Karpas-422 (cell line): ENCODE measurements at places on chromosomes 13 and 19. TPM values are rescaled to one million over a fixed set of nuclear protein-coding genes. Genes with fewer than 3 reads are reported as not detected.

Gene CYP4F3
- total RNA-seq, result not detected in 2 replicates

- H3K27me3 ChIP-seq, result no peaks in the 10 kb centered on the region
- H3K27ac ChIP-seq, result no peak overlapping the region
- H3K36me3 ChIP-seq, result no peaks in the 10 kb centered on the region
- no peak overlapping the region for H3K4me3 ChIP-seq
- no peaks in the 10 kb centered on the region for H3K4me1 ChIP-seq
- no peak for DNase-seq
Measured at GRCh38 chr19:42872608-42873007, 6.9 kb downstream of the PSG1 start.

Gene TBXA2R
- 0.15 and 0.22 TPM in 2 replicates for total RNA-seq

GRCh38 chr19:12703046-12703445 is 6.6 kb upstream of the FBXW9 start:
- peaks cover 23% of the 10 kb centered on the region for H3K36me3 ChIP-seq
- no peak overlapping the region for H3K27ac ChIP-seq
- H3K4me3 ChIP-seq, result no peak overlapping the region
- H3K27me3 ChIP-seq, result no peaks in the 10 kb centered on the region
- DNase-seq, result peak; percentile 97

GRCh38 chr13:98393873-98394272 is 183.0 kb downstream of the STK24 start:
- H3K4me1 ChIP-seq, result no peaks in the 10 kb centered on the region
- H3K4me3 ChIP-seq, result no peak overlapping the region
- H3K27ac ChIP-seq, result no peak overlapping the region

DNA sequence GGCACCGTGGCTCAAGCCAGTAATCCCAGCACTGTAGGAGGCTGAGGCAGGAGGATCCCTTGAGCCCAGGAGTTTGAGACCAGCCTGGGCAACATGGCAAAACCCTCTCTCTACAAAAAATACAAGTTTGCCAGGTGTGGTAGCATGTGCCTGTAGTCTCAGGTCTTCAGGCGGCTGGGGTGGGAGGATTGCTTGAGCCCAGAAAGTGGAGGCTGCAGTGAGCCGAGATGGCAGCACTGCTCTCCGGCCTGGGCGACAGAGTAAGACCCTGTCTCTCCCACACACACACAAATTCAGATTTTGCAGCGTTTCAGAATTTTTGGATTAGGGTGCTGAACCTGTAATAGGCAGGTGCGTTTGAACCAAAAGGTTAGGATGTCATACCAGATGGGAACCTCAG is 2.2 kb downstream of the RPS11 start:
- H3K27ac ChIP-seq, result no peak overlapping the region
- DNase-seq, result no peak
- H3K36me3 ChIP-seq, result peaks cover 28% of the 10 kb centered on the region
- peaks cover 55% of the 10 kb centered on the region for H3K4me1 ChIP-seq
- H3K27me3 ChIP-seq, result no peaks in the 10 kb centered on the region

Gene ZNF581
- 119 and 128 TPM in 2 replicates for total RNA-seq

Gene MYO9B
- total RNA-seq, result 80.1 and 114 TPM in 2 replicates

DNA sequence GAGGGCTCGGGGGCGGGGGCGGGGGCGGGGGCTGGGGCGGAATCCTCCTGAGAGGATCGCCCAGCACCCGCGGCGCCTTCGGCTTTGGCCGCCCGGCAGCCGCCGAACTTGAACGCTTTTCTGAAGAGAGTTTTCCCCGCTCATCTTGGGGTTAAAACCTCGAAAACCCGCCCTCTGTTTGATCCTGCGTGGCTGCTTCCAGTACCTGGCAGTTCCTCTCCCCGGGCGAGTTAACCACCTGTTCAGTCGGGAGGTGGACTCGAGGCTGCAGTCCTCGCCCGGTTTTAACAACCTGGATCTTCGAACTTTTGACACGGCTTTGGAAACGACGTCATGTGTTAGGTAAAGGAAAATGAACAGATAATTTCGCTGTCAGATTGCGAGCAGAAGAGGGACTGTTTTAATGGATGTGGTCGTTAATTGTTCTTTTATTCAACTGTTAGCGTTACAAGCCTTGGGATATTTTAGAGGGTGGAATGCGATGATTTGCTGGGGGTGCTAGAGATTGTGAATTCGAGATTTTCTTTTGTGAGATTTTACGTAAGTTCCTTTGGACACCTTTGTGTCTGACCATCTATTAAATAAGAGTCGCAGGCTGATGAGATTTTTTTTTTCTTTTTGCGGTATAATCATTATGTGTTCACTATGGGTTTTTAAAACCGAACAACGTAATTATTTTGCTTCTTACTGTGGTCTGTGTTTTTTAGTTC is 1.0 kb downstream of the FNDC3A start:
- peaks cover 7% of the 10 kb centered on the region; the same call in 1 of the 2 replicates for H3K27me3 ChIP-seq
- H3K4me1 ChIP-seq, result peaks cover 43% of the 10 kb centered on the region
- H3K27ac ChIP-seq, result no peak overlapping the region

Gene FLT1
- not detected in 2 replicates for total RNA-seq

DNA sequence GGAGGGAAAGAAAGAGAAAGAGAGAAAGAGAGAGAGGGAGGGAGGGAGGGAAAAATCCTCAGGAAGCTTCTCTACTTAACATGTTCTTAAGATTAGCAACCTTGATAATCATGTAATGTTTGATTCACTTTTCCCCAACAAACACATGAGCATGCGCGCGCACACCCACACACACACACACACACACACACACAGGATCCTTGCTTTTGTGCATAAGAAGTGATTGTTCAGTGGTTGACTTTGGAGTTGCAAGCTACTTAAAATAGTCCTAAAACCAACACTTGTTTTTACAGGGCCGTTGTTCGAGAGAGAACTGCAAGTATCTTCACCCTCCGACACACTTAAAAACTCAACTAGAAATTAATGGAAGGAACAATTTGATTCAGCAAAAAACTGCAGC is 100.0 kb upstream of the RAP2A start:
- H3K27ac ChIP-seq, result no peak overlapping the region
- H3K36me3 ChIP-seq, result no peaks in the 10 kb centered on the region
- DNase-seq, result no peak

Gene TNFRSF19
- total RNA-seq, result not detected in 2 replicates
